CD4-positive, alpha-beta T cell treated with Interleukin-15 for 4 hours (primary cell): ENCODE measurements at places on chromosomes 6 and 20.
A peak's percentile ranks its signal among the peaks of the same experiment; 100 is the strongest.

DNA sequence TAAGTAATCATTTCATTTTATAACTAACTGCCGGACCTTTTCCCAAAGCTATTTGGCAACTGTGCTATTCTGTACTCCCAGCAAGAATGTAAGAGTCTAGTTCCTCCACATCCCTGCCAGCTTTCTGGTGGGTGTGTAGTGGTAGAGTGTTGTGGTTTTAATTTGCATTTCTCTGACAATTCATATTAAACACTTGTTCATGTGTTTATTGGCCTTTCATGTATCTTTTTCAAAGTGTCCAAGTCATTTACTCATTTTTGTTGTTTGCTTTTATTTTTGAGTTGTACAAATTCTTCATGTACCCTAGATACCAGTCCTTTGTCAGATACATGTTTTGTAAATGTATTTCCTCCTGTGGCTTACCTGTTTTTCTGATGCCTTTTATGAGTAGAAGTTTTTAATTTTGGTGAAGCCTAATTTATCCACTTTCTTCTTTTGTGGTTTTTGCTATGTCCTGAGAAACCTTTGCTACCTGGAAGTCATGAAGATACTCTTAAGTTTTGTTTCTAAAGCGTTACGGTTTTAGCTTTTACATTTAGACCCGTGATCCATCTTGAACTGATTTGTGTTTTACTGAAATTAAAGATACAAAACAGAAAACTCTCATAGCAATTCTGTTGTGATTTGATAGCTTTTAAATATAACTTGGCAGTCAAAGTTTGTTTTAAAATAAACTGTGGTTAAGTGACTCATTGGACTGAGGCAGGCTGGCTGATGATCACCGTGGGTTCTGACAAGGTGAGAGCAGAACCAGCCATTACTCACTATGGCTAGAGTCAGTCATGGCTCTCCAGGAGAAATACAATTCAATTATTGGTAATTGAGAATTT lies 8.0 kb downstream of the MYLIP start:
- peak; percentile 77 for DNase-seq

GRCh38 chr20:43666376-43667328 lies at the start of gene MYBL2:
MYBL2 (plus strand) TSS chr20:43667114; CDS start chr20:43667284, 170 bp downstream.
- peak; percentile 62 for DNase-seq

- no peak for DNase-seq
These were observed 92.9 kb upstream of the ENPP5 start for GRCh38 chr6:46263707-46264086.

DNA sequence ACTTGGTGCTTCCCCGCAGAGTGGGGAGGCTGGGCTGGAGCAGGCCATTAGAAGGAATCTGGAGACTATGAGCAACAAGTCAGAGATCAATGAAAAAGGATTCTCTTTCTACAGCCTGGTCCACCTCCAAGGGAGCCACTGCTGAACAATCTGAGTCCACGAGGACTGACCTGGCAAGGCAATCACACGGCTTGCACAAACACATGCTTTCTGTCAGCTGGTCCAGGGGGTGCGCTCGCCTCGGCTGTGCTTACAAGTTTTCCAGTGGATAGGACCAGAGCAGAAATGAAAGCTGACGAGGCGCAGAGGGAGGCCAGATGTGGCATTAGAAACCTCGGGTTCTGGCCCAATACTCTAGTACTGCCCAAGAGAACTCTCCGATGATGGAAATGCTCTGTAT lies 18.1 kb downstream of the KCNK5 start:
- DNase-seq: no peak

GRCh38 chr6:83073615-83074014 lies 6.1 kb downstream of the DOP1A start:
- DNase-seq: no peak

DNA sequence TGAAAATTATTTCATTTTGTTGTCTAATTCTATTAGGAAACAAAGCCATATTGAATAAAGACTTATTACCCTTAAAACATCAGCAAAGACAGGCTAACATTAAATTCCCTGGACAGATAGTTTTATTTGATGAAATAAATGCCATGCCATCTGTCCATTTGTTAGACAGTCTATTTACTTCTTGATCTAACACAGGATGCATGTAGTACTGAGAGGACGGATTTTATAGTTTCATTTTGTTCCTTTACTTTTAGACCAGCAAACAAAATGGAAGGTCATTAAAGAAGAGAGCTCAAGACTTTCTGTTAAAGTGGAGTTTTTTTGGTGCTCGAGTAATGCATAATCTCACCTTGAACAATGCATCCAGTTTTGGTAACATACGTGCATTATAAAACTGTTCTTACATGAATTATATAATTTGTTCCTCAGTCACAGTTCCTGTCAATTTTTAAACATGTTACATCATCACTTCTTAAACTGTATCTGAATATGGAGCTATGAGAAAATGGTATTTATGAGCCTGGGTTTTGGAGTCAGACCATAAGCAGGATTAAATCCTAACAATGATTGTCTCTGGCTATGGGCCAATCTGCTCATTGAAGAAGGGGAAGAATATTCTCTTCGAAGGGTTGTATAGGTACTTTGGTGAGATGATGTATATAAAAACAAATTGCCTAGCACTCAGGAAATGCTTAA lies 46.0 kb downstream of the RFX6 start:
- no peak for DNase-seq

GRCh38 chr6:508614-509013 lies 117.1 kb downstream of the IRF4 start:
- DNase-seq: no peak

DNA sequence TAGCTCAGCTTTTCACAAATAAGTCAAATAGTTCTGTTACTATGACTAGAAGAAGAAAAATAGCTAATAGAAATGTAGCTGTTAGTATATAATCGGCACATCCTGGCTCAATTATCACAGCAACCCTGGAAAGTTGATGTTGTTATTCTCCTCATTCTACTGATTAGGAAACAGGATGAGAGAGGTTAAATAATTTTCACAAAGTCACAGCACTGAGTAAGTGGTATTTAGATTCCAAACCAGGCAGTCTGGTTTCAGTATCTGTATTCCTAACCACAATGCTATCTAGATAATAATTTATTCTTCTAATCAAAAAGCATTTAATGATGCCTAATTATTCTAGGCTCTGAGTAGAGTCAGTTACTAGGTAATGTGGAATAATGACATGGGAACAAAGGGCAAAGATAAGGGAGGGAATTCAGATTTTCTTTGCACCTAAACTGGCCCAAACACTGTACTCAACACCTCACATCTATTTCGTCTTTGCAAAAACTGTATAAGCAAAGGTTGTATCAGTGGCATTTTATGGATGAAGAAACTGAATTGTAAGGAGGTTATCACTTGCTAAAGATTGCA lies 51.3 kb downstream of the PDE7B start:
- no peak for DNase-seq

- DNase-seq: no peak
These were observed 50.3 kb downstream of the ANKRD6 start for GRCh38 chr6:89483111-89483720.

DNA sequence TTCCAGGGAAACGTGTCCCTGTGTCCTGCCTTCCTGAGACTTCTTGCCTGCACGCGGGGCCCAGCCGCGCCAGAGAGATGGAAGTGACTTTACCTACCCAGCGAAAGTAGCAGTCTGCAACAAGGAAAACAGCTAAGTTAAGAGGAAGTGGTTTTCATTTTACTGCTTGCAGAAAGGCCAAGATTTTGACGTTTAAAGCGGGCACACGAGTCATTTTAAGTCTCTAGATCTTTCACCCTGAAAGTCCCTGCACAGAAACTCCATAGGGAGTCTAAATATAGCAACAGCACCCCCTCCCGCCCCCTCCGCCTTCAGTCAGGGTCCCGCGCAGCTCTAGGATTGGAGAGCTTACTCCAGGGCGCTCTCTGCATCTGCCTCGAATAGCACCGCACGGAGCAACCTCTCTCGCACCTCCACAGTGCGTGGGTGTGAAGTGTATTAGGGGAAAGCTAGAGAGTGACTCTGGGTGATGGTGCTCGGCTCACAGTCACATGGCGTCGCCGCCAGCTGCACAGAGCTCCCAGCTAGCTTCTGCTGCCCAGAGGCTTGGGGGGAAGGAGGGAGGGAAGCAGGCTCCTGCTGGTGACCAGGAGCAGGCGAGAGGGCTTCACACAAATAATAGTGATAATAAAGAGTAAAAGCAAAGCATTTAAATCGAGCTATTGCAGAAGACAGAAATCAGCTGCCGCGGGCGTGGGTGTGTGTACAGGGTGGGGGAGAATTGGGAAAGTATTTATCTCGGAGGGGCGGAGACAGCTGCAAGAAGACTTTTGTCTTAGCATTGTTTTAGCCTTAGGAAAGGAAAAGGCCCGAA lies 1.8 kb upstream of the KCNQ5 start:
- DNase-seq: peak; percentile 55

DNA sequence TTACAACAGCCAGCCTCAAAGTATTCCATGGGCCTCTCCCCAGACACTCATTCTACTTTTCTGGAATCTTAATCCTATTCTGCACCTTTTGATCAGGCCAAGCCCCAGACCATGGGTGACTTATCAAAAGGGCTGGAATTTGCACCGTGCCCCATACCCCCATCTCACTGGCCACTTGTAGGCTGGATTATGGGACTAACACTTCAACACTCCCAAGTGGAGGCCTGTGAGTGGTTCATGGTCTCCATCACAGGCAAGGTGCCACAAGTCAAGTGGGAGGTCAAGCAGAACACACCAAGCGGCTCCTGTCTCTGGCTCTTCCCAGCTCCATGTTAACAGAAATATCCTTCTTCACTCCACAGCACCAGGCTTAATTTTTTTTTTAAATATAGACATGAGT lies 212.3 kb upstream of the HEY2 start:
- DNase-seq: no peak

DNA sequence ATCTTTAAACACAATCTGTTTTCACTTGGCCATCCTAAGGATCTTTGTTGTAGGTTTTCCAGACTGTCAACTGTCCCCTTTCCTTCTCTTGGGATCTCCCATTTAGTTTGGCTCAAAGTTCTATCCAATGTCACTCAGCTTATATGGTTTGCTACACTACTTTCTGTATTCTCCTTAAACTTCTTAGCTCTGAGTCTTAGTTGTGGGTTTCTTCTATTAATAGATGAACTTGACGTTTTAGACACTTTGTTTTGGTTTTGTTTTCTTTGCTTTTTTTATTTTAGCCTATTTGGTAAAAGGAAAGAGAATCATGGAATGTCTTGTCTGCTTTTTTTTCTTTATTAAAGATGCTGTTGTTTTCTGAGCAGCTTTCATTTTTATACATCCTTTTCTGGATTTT lies 11.4 kb downstream of the RMND1 start:
- DNase-seq: no peak

- DNase-seq: no peak
These were observed 18.0 kb downstream of the STX7 start for GRCh38 chr6:132494954-132495353.

- peak; percentile 24 for DNase-seq
These were observed 143.7 kb downstream of the RALGAPA2 start for GRCh38 chr20:20568604-20569205.

DNA sequence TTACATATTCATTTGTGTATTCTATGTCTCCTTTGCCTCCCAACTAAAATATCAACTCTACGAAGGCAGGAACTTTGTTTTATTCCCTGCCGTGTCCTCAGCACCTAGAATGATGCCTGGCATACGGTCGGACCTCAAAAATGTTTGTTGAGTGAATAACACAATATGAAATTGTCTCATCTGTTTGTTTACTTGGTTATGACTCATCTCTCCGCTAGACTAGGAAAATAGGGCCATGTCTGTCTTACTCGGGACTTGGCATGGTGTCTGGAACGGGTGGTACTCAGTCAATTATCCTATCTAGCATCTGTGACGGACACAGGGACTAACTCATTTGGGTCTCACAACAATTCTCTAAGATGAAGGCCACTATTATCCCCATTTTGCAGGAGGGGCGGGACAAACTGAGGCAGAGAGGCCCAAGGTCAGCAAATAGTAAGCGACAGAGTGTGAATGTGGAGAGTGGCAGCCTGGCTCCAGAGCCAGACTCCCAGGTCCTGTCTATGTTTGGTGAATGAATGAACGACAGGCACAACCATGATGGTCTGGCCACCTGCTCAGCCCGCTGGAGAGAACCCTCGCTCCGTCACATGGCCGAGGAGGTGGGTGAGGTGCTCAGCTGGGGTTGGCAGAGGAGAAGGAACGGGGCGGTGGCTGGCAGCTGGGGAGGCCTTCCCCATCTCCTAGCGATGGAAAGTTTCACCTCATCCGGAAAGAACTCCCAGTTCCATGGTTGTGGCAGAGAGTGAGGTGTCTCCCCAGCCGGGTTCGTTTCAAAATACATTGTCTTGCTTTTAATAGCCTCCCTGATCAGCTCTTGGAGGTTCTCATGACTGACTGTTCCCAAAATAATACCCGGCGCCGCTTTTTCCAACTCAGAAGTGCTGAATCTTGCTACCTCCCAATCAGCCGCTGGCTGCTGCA lies 27.6 kb upstream of the NFATC2 start:
- DNase-seq: no peak

DNA sequence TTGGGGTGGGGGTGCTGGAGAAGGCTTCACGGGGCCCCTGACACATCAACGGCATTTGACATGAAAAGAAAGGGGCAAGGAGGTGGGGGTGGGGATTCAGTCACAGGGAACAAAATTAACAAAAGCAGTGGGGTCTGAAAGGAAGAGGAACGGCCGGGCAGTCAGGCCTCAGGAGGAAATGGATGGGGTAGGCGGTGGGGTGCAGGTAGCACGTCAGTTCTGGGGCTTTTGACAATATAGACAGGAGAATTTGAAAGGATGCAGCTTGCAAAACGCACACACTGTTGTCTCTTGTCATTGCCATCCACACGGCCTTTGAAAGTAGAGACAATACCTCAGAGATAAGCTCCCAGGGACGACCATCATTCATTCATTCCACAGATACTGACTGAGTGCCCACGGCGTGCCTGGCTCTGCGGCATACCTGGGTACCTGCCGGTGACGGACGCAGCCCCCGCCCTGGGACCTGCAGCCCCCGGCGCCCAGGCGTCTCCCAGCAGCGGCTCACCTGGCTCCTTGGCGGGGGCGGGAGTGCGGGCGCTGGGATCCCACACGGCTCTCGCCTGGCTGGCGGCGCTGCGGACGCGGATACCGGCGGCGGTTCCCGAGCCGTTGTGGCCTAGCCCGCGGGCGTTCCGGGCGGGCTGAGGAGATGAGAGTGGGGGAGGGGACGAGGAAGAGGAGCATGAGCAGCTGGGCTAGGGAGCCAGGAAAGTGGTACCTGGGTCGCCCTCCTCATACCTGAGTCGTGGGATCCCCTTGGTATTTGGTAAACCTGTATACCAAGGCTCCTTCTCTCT lies at the start of gene SLC26A8:
TSS of gene SLC26A8 (minus strand) at position 646 of the 800 bp plus-strand sequence. CDS start 4,934 bp downstream, outside the sequence.
- no peak for DNase-seq

- no peak for DNase-seq
These were observed 45.8 kb upstream of the FAM184A start for GRCh38 chr6:119124079-119124824.

GRCh38 chr6:66638099-66638498 lies 931.1 kb upstream of the EYS start:
- DNase-seq: no peak

- no peak for DNase-seq
These were observed 5.5 kb downstream of the FOXS1 start for GRCh38 chr20:31839782-31840487.

GRCh38 chr6:152273638-152274037 lies 363.5 kb downstream of the SYNE1 start:
- no peak for DNase-seq

- DNase-seq: no peak
These were observed 471.8 kb upstream of the MAN1A1 start for GRCh38 chr6:119821380-119821779.

GRCh38 chr20:63081351-63081750 lies 74.6 kb upstream of the BHLHE23 start:
- no peak for DNase-seq

- DNase-seq: no peak
These were observed 326.5 kb downstream of the FOXA2 start for GRCh38 chr20:22257912-22258311.

GRCh38 chr6:56715741-56716140 lies 73.1 kb upstream of the DST start:
- no peak for DNase-seq

- no peak for DNase-seq
These were observed 57.5 kb upstream of the SLC4A11 start for GRCh38 chr20:3296261-3297078.
